ENCODE measurements at places on chromosomes 7 and 10.

DNA sequence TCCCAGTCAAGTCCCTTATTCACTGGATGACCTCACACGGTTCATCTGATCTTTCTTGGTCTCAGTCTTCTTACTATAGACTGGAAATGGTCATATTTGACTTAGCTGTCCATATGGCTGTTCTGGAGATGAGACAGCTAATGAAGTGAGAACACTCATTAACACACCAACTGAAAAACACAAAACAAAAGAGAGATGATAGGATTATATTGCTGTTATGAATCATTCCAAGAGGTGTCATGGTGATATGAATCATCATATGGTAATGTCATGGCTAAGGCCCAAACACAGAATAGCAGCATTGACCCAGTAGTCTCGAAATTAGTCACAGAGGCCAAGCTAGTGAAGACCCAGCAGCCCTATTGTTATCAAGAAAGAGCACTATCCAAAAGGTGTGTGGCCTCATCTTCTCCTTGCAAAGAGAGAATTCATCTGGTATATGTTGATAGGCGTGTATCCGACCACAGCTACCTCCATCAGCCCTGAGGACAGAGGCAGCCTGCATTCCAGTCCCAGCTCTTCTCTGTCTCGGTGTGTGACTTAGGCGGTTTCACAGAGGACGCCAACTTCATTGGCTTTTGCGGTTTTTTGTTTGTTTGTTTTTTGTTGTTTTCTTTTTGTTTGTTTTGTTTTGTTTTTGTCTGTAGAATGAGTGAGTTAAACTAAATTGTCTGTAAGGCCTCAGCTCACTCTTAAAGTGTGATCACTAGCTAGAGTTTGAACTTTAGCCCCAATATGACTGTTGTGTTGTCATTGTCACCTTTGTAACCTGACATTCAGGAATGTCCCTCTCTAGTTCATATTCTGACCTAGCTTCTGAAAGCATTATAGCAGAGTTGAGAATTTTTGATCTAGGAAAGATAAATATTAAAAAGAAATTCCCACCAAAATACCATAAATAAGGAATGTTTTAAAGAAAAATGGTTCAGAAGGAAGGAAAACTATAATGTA lies 97.4 kb upstream of the PDCD4 start:
- DNase-seq = no peak

DNA sequence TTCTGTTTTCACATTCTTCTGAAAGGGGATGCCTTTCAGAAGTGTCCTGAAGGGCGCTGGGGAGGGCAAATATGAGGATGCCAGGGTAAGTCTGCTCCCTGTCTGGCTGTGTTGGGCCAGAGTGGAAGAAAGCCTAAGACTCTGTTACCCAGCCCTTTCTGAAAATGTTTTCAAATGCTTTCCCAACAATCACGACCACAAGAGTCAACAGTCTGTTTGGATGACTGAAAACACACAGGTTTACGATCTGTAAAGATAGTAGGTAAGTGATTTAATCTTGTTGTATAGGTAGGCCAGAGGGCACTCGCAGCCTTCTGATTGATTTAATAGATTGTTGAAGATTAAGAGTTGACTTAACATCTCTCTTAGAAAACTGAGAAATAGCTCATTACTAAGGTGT lies 13.2 kb downstream of the SGPL1 start:
- DNase-seq = no peak

DNA sequence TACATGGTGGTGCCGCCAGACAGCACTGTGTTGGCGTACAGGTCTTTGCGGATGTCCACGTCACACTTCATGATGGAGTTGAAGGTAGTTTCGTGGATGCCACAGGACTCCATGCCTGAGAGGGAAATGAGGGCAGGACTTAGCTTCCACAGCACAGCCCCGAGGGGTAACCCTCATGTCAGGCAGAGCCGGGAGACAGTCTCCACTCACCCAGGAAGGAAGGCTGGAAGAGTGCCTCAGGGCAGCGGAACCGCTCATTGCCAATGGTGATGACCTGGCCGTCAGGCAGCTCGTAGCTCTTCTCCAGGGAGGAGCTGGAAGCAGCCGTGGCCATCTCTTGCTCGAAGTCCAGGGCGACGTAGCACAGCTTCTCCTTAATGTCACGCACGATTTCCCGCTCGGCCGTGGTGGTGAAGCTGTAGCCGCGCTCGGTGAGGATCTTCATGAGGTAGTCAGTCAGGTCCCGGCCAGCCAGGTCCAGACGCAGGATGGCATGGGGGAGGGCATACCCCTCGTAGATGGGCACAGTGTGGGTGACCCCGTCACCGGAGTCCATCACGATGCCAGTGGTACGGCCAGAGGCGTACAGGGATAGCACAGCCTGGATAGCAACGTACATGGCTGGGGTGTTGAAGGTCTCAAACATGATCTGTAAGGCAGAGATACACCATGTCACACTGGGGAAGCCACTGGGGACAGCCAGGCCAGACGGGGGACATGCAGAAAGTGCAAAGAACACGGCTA lies 104.6 kb upstream of the TNRC18 start:
- DNase-seq = no peak

- DNase-seq = no peak
Measured at GRCh38 chr7:117448655-117449054, 21.4 kb upstream of the ASZ1 start.

DNA sequence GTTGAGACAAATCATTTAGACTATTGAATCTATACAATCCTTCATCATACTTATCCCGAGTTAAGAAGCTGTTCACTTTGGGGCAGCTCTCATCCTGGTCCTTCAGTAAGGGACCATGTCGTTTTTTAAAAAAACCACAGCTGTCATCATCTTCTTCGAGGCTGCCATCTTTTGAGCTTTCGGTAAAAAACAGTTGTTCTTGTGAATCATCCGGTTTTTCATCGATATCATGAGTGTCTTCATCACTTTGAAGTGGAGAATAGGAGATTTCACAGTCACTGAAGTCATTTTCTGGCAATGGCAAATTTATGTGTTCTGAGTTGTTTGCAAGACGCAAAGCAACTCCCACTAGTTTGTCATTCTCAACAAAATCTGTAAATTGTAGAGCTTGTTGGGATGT lies 3.9 kb downstream of the DCLRE1A start:
- DNase-seq = no peak

- no peak for DNase-seq
Measured at GRCh38 chr10:91977491-91977890, 53.9 kb downstream of the BTAF1 start.

GRCh38 chr7:142263598-142264380 lies 5.9 kb upstream of the PRSS58 start:
- DNase-seq = no peak
